ENCODE measurements at places on chromosomes 2 and 18.
A peak's percentile ranks its signal among the peaks of the same experiment; 100 is the strongest.

DNA sequence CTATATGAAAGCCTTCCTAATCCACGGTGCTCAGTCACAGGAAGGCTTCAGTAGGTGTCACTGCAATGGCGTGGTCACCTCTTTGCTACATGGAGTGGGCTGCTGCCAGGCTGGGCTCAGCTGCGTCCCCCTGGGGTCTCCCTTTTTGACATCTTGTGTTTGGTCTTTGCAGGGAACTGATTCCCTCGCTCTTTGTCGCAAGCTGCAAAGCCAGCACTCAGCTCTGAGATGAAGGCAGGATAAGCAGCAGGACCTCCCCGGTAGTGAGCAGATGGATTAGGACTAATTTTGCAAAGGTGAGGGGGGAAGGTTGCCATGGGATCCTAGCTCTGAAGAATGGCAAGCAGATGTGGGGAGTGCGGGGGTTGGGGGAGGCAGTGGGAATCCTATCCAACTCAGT lies 173.9 kb upstream of the ARL4C start:
- no peak overlapping the region for H3K27ac ChIP-seq
- H3K27me3 ChIP-seq: no peaks in the 10 kb centered on the region
- peaks cover 2% of the 10 kb centered on the region for H3K4me1 ChIP-seq
- no peaks in the 10 kb centered on the region for H3K36me3 ChIP-seq
- no peak overlapping the region for H3K4me3 ChIP-seq

GRCh38 chr2:1045109-1045508 lies 94.5 kb downstream of the SNTG2 start:
- no peak for DNase-seq
- H3K4me3 ChIP-seq: no peak overlapping the region
- no peaks in the 10 kb centered on the region for H3K4me1 ChIP-seq
- H3K27ac ChIP-seq: no peak overlapping the region
- no peaks in the 10 kb centered on the region for H3K27me3 ChIP-seq
- no peaks in the 10 kb centered on the region for H3K36me3 ChIP-seq

GRCh38 chr2:9554921-9555296 lies 721 bp downstream of the ADAM17 start:
- H3K36me3 ChIP-seq: no peaks in the 10 kb centered on the region
- H3K27ac ChIP-seq: peak overlapping the region; percentile 97
- peak; percentile 79 for DNase-seq
- H3K4me1 ChIP-seq: no peaks in the 10 kb centered on the region
- H3K4me3 ChIP-seq: peak overlapping the region; percentile 50
- H3K27me3 ChIP-seq: no peaks in the 10 kb centered on the region

DNA sequence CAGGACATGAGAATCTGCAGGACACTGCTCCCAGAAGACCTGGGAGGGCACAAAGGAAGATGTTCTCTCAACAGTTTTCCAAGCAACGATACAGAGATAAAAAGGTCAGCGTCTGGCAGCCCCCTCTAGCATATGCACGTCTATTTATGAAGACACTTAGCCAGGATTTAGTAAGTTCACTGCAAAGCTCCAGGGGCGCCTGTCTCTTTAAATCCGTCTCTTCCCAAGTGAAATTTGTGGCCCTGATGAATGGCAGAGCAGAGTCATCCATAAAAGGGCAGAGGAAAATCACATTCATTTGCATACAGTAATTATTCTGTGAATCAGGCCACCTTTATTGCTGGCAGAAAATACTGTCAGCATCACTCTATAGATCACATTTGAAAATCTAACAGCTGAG lies 390.9 kb upstream of the SMIM21 start:
- DNase-seq: no peak

GRCh38 chr2:136381722-136382633 lies 264.0 kb upstream of the CXCR4 start:
- no peak overlapping the region for H3K27ac ChIP-seq
- no peaks in the 10 kb centered on the region for H3K27me3 ChIP-seq
- no peak for DNase-seq
- H3K4me3 ChIP-seq: no peak overlapping the region

DNA sequence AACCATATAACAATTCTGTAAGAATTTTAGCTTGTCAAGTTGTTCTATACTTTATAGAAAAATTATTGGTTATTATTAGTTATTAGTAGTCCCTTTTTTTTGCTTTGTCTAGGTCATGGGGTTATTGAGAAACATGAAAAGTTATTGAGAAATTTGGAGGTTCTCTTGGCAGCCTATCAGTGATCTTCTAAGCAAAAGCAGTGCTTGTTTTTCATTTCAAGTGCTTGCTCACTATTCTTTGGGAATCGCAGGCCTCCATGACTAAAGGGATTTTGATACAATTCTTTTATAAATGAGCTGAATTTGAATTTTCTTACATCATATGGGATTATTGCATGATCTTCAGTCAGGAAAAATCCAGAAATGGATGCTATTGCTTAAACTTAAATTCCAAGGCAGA lies 25.8 kb downstream of the PLEKHA3 start:
- DNase-seq: no peak
- H3K36me3 ChIP-seq: no peaks in the 10 kb centered on the region
- H3K4me3 ChIP-seq: no peak overlapping the region

DNA sequence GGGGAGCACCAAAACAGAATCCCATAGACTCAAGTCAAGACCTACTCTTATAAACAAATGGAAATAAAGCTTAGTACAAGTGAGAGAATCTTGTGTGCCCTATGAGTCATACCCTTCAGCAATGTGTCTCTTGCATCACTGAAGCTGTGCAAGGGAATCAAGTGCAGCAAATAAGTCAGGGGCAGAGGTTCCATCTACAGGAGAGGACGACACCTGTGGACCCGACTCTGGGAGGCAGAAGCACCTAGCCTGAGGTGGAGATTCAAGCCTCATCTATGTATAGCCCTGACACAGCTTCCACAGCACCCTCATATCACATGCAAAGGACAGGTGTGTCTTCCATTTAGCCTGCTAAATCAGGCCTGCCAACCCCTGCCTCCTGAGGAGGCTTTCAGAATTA lies 298.2 kb downstream of the CNTNAP5 start:
- H3K27ac ChIP-seq: no peak overlapping the region
- no peaks in the 10 kb centered on the region for H3K27me3 ChIP-seq
- no peaks in the 10 kb centered on the region for H3K36me3 ChIP-seq
- no peak for DNase-seq
- H3K4me3 ChIP-seq: no peak overlapping the region

GRCh38 chr18:46152808-46153617 lies 48.8 kb downstream of the HAUS1 start:
- no peaks in the 10 kb centered on the region for H3K4me1 ChIP-seq
- H3K4me3 ChIP-seq: no peak overlapping the region
- DNase-seq: peak; percentile 62
- H3K36me3 ChIP-seq: no peaks in the 10 kb centered on the region
- H3K27ac ChIP-seq: no peak overlapping the region

GRCh38 chr2:133138693-133139092 lies 429.6 kb downstream of the NCKAP5 start:
- H3K4me3 ChIP-seq: no peak overlapping the region
- peak; percentile 3 for DNase-seq
- H3K4me1 ChIP-seq: no peaks in the 10 kb centered on the region
- no peak overlapping the region for H3K27ac ChIP-seq

DNA sequence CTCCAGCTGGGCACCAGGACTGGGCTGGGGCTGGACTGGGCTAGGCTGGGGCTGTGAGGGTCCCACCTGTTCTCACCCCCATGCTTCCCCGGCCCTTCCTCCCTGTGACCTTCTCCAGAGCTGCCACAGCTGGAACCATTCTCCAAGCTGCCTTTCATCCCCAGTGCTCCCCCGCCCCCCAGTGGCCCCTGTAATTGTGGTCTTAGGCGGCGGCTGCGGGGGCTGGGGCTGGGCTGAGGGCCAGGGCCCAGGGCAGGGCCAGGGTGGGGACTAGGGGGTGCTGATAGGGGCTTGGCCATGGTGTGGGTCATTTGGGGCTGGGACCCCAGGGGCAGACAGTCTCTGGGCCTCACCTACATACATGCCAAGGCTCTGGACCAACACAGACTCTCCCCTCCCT lies 2.8 kb upstream of the WNT10A start:
- no peak for DNase-seq
- H3K4me3 ChIP-seq: no peak overlapping the region
- no peak overlapping the region for H3K27ac ChIP-seq
- no peaks in the 10 kb centered on the region for H3K36me3 ChIP-seq

DNA sequence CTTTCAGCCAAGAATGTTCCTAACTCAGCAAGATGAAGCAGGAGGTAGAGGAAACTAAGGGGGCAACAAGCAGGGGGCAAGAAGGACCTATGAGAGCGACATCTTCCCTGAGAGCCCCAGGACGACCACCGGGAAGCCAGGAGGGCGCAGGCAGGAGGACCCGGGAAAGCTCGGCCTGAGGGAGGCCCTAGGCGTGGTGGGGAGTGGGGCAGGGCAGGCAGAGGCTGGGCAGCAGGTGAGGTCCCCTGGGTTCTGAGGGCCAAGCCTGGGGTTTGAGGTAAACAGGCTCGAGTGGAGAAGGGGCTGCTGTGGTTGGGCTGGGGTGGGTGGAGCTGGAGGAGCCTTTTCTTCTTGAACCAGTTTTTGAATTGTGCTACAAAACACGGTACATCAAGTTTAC lies 1.3 kb upstream of the ALPI start:
- no peaks in the 10 kb centered on the region for H3K4me1 ChIP-seq
- no peak for DNase-seq
- H3K27me3 ChIP-seq: no peaks in the 10 kb centered on the region
- no peak overlapping the region for H3K4me3 ChIP-seq

DNA sequence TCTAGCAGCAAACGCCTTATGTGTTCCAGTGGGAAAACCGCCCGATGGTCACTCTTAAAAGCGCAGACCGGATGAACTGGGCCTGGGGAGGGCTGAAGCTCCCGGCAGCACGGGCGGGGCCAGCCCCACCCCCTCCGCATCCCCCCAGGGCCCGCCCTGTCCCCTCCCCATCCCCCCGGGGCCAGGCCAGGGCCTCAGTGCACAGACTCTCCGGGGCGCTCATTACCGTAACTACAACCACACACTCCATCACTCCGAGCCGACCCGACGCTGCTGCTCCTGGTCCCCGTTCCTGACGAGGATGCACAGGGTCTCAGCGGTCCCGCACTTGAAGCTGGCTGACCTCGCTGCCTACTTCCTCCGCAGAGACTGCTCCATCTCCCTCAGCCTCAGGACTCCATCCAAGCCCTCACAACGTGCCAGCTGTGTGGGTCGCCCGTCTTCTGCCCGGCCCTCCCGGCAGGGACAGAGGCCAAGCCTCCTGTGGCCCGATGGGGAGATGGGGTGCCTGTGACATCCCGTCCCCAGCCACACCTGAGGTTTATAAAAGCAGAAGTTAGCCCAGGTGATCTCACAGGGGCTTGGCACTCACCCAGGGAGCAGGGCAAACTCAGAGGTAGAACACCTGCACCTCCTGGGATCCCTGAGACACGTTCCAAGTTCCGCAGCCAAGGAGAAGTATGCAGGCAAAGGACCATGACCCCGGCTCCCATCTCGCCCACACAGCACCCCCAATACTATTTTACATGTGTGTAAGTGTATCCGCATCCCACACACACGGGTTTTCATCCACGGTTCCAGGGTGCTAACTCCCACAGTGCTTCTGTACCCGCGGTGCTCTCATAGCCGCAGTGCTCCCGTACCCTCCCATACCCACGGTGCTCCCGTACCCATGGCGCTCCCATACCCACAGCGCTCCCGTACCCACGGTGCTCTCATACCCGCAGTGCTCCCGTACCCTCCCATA lies 36.0 kb downstream of the SLC66A2 start:
- no peaks in the 10 kb centered on the region for H3K4me1 ChIP-seq
- no peak overlapping the region for H3K27ac ChIP-seq
- no peaks in the 10 kb centered on the region for H3K36me3 ChIP-seq
- no peak overlapping the region for H3K4me3 ChIP-seq
- no peaks in the 10 kb centered on the region for H3K27me3 ChIP-seq

DNA sequence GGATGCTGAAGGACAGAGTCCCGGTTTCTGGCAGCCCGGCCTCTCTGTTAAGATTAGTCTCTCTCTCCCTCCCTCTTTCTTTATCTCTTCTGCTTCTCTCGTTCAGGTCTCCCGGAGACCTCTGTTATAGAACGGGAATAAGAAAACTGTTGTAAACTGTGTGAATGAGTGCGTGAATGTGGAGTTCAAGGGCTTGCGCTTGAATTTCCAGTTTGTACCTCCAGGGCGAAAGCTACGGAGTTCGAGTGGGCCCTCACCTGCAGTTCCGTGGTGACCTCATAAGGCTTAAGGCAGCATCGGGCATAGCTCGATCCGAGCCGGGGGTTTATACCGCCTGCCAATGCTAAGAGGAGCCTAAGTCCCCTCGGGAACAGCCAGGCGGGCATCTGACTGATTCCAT lies 26.4 kb downstream of the SKA1 start:
- peaks cover 14% of the 10 kb centered on the region for H3K4me1 ChIP-seq
- H3K27ac ChIP-seq: no peak overlapping the region
- H3K36me3 ChIP-seq: no peaks in the 10 kb centered on the region
- H3K4me3 ChIP-seq: no peak overlapping the region

DNA sequence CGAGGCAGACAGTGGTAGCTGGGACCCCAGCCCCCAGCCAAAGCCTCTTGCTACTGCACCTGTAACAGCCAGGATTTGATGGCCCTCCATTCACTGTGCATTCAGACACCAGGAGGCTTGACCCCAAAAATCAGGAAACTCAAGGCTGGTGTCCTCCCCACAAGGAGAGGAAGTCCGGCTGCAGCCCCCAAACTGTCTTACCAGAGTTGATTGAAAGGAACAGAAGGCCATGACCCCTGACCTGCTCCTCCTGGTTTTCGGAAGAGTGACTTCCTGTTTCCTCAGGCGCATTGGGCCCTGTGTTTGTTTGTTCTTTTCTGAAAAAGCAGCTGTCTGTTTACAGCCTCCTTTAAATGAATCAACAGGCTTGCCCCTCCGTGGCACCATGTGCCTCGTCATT lies 111.6 kb downstream of the RNF144A start:
- H3K27ac ChIP-seq: no peak overlapping the region
- DNase-seq: no peak
- H3K4me3 ChIP-seq: no peak overlapping the region
- no peaks in the 10 kb centered on the region for H3K4me1 ChIP-seq
- no peaks in the 10 kb centered on the region for H3K36me3 ChIP-seq
- no peaks in the 10 kb centered on the region for H3K27me3 ChIP-seq

DNA sequence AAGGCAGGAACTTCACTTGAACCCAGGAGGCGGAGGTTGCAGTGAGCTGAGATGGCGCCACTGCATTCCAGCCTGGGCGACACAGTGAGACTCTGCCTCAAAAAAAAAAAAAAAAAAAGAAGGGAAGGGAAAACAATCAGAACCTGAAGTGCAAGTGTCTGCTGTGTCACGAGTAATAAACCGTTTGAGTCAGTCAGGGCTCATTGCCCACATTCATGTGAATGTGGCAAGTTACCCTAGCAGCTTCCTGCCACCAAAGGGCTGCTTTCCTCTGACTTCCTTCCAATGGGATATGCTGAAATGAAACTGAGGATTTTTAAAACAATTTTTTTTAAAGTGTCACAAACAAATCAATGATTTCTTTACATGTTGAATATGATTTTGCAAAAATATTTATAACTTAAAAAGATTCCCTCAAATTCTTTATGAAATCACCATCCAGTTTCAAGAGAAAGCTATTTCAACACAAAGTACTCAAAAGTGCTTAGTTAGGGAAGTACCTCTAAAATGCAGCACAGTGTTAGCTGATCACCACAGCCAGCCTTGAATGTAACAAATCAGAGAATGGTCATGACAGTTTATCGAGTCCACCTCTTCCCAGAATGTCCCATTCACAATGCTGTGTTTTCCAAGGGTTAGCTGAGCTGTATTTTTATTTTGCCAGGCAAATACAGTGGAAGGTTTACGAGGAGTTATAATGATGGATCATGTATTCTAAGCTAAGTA lies 36.4 kb downstream of the WDSUB1 start:
- no peaks in the 10 kb centered on the region for H3K27me3 ChIP-seq
- H3K4me1 ChIP-seq: no peaks in the 10 kb centered on the region
- DNase-seq: no peak

GRCh38 chr2:43537137-43537536 lies 58.7 kb downstream of the THADA start:
- peaks cover 1% of the 10 kb centered on the region for H3K36me3 ChIP-seq
- no peak overlapping the region for H3K4me3 ChIP-seq
